ENCODE measurements at places on chromosomes 4 and X. TPM values are rescaled to one million over a fixed set of nuclear protein-coding genes. Genes with fewer than 3 reads are reported as not detected.

UGT2B15 gene
- total RNA-seq: not detected

TLR8 gene
- total RNA-seq: 1.6 TPM

KIAA1210 gene
- not detected for total RNA-seq

TSC22D3 gene
- 2,802 TPM for total RNA-seq

CLTRN gene
- not detected for total RNA-seq

RBM46 gene
- not detected for total RNA-seq

PCDH7 gene
- 5.1 TPM for total RNA-seq

PTPN13 gene
- 113 TPM for total RNA-seq

GUCY1A1 gene
- total RNA-seq: 9.3 TPM

VCX3B gene
- not detected for total RNA-seq

FGF16 gene
- total RNA-seq: not detected

LRCH2 gene
- 3.3 TPM for total RNA-seq

PCDH19 gene
- 8.8 TPM for total RNA-seq

CXCL9 gene
- not detected for total RNA-seq

TMEM128 gene
- 19.2 TPM for total RNA-seq

IL21 gene
- total RNA-seq: not detected

SOD3 gene
- total RNA-seq: 359 TPM

SSX3 gene
- total RNA-seq: not detected

TMEM156 gene
- 0.66 TPM for total RNA-seq

BEX2 gene
- not detected for total RNA-seq

RPA4 gene
- 7.2 TPM for total RNA-seq

SPIN2A gene
- total RNA-seq: 1.7 TPM

CABS1 gene
- total RNA-seq: not detected

PLK4 gene
- total RNA-seq: 0.44 TPM

GAGE1 gene
- total RNA-seq: not detected

DMRTC1 gene
- not detected for total RNA-seq

Measured in tibial nerve (tissue), 4 donors.